Cardiac septum (tissue), 1 donor: ENCODE measurements at places on chromosomes 4 and X. TPM values are rescaled to one million over a fixed set of nuclear protein-coding genes. Genes with fewer than 3 reads are reported as not detected.

- DNase-seq, result no peak
These were observed 460.4 kb upstream of the HS3ST1 start for GRCh38 chr4:11889099-11889498.

The GAB3 gene
- total RNA-seq, result 17.7 TPM

DNA sequence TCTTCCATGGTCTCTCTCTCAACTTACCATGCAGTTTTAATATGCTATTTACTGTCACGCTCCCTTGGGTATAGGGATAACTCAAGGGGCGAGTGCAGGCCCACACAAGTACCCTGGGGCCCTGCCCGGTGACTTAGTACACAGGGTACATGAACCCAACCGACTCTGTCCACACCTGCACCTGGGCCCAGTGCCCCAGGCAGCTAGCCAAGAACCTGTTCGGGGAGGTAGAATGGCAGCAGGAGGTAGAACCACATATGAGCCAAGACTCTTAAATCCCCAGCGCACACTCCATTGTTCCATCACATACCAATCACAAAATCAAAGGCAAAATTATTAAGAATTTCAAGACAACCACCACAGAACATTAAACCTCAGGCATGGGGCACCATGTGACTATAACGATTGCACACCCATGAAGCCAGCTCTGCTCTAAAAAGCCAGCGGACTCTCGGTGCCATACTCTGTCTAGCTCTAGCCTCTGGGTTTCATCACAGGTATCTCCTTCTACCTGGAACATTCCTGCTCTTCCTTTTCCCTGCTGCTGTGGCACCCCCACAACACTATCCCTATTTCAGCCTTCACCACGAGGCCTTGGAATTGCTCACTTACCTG, 14.6 kb downstream of the PHF8 start:
- DNase-seq, result no peak

GRCh38 chr4:137468836-137469235, 63.5 kb downstream of the PCDH18 start:
- no peak for DNase-seq

- DNase-seq, result no peak
These were observed 1509.4 kb downstream of the TECRL start for GRCh38 chr4:62899646-62900364.

The SSX1 gene
- total RNA-seq, result not detected

The ZIC3 gene
- not detected for total RNA-seq

- DNase-seq, result no peak
These were observed 2.0 kb downstream of the BMPR1B start for GRCh38 chr4:94759767-94760211.

DNA sequence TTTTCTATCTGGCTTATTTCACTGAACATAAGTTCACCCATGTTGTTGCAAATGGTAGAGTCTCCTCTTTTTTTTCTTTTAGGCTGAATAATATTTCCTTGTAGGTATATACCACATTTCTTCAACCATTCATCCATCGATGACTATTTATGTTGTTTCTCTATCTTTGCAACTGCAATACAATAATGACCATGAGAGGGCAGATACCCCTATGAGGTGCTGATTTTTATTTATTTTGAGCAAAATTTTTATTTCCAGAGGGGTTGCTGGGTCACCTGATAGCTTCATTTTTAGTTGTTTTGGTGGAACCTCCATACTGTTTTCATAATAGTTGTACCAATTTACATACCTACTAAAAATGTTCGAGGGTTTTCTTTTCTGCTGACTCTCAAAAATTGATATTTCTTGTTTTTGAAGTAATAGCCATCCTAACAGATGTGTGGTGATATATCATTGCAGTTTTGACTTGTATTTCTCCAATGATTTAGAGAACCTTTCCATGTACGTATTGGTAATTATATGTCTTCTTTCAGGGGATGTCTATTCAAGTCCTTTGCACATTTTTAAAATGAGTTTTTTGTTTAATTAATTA, 1697.0 kb downstream of the PCDH7 start:
- no peak for DNase-seq

DNA sequence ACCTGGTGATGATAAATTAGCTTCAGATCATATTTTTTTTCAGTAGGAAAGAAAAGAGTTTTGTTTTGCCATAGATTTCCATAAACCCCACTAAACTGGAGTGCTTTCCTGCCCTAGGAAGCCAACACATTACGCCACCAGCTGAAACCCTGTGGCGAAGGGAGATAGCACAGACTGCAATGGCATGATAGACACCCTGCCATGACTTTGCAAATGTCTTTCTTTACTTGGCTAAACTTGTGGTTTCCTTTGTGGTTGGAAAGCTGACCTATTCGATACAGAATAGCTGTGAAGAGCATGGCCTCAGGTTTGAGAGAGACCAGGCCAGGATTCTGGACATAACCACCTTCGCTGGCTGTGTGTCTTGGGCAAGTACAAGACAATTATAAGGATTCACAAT, 19.1 kb downstream of the MFAP3L start:
- no peak for DNase-seq

DNA sequence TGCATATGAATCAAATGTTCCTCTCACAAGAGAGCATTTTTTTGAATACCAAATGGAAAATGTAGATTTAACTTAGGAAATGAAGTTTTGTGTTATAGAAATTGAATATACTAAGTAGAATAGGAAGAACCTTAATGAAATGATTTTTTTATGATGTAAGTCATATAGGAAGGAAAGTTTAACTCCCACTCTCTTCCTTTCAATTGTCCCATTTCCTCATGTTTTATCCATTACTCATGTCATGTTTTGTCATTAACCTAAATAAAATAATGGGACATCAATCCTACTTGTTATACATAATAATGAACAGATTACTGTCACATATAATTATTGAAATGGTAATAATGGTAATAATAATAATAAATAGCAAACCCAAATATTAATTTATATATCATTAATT, 22.7 kb upstream of the SRD5A3 start:
- DNase-seq, result no peak
